Posterior vena cava (tissue), 2 donors: ENCODE measurements at places on chromosomes 4 and X. TPM values are rescaled to one million over a fixed set of nuclear protein-coding genes. Genes with fewer than 3 reads are reported as not detected.

The MAML3 gene
- total RNA-seq, result 6.5 TPM

The CCDC120 gene
- total RNA-seq, result 3.0 TPM

The REPS2 gene
- total RNA-seq, result 3.9 TPM

The BST1 gene
- 19.3 TPM for total RNA-seq

The ESX1 gene
- not detected for total RNA-seq

The GAGE1 gene
- total RNA-seq, result not detected

The CT45A3 gene
- total RNA-seq, result not detected

The IL3RA gene
- total RNA-seq, result 5.4 TPM

The RTL5 gene
- total RNA-seq, result 8.9 TPM

The TNIP3 gene
- total RNA-seq, result 0.19 TPM

The PPEF1 gene
- total RNA-seq, result 0.24 TPM

The TAF9B gene
- total RNA-seq, result 30.4 TPM

The SPANXD gene
- total RNA-seq, result not detected

The PLXNA3 gene
- total RNA-seq, result 31.1 TPM

The IQCM gene
- total RNA-seq, result not detected

The RTL3 gene
- total RNA-seq, result 1.7 TPM

The SPOCK3 gene
- total RNA-seq, result not detected

The GRIPAP1 gene
- total RNA-seq, result 27.6 TPM

The CCDC149 gene
- 36.4 TPM for total RNA-seq

The BCORL1 gene
- 14.8 TPM for total RNA-seq

The ALPK1 gene
- 24.4 TPM for total RNA-seq

The GATA1 gene
- total RNA-seq, result not detected

The CSN1S1 gene
- total RNA-seq, result not detected

The PSAPL1 gene
- not detected for total RNA-seq

The DIPK2B gene
- total RNA-seq, result 32.2 TPM

The P2RY8 gene
- 2.8 TPM for total RNA-seq

The SOWAHD gene
- 0.29 TPM for total RNA-seq

The PRR32 gene
- not detected for total RNA-seq

The RAPGEF2 gene
- 25.6 TPM for total RNA-seq

The S100G gene
- total RNA-seq, result not detected

The CTBP1 gene
- total RNA-seq, result 109 TPM

The CT55 gene
- total RNA-seq, result not detected

The GPR173 gene
- 3.7 TPM for total RNA-seq

The XG gene
- total RNA-seq, result 7.9 TPM

The RTL9 gene
- 0.19 TPM for total RNA-seq

The NHS gene
- total RNA-seq, result 11.1 TPM

The C4orf50 gene
- not detected for total RNA-seq

The XKRX gene
- total RNA-seq, result 0.14 TPM

The CTSO gene
- total RNA-seq, result 23.8 TPM

The RBM46 gene
- not detected for total RNA-seq

The TRPC3 gene
- 0.24 TPM for total RNA-seq

The POU4F2 gene
- total RNA-seq, result not detected

The PDGFRA gene
- total RNA-seq, result 192 TPM

The PLK4 gene
- total RNA-seq, result 2.1 TPM
